ENCODE measurements at places on chromosomes 1 and 21. TPM values are rescaled to one million over a fixed set of nuclear protein-coding genes. Genes with fewer than 3 reads are reported as not detected.

SLC9C2 gene
- polyA plus RNA-seq, result not detected

MPC2 gene
- polyA plus RNA-seq, result 36.2 TPM

PCP4L1 gene
- polyA plus RNA-seq, result 0.04 TPM

NEK2 gene
- polyA plus RNA-seq, result 0.99 TPM

FCRL2 gene
- not detected for polyA plus RNA-seq

KCNA2 gene
- not detected for polyA plus RNA-seq

FAM72B gene
- 1.2 TPM for polyA plus RNA-seq

DNAH14 gene
- polyA plus RNA-seq, result 2.5 TPM

DNA sequence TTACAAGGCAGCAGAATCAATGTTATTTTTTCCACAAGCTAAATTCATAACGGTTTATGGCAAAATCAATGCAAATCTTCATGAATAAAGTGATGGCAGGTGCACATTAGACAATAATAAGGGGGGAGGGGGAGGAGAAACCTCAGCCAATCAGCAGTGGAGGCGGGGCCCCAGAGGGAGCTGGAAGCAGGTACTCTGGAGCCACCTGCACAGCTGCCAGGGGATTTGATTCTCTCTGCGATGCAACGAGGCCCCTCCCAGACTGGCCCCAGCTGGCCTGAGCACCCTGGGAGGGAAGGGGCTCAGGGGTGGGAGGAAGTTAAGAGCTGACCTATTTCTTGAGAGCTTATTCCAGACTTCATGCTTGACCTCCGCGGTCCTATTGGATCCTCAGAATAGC is 127.8 kb upstream of the IGSF21 start:
- DNase-seq, result no peak

DNA sequence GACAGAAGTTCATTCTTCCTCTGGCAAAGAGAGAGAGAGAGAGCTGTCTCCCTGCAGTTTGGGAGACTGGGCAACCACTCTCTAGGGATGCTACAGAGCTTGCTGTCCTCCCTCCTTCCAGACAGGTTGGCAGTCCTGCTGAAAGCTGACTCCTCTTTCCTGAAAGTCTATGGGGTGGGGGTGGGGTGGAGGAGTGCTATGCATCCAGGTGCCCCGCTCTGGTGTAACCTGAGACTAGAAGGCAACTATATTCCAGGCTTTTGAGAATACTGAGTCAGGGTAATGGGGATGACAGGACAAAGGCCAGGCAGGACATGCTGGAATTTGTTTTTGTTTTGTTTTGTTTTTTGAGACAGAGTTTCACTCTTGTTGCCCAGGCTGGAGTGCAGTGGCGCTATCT is 55.4 kb downstream of the OPTC start:
- no peak for DNase-seq

- no peak for DNase-seq
These were observed 1004.2 kb downstream of the TTLL7 start for GRCh38 chr1:82994616-82995263.

GRCh38 chr1:65002508-65003315 is 36.4 kb upstream of the JAK1 start:
- DNase-seq, result peak; percentile 26

DNA sequence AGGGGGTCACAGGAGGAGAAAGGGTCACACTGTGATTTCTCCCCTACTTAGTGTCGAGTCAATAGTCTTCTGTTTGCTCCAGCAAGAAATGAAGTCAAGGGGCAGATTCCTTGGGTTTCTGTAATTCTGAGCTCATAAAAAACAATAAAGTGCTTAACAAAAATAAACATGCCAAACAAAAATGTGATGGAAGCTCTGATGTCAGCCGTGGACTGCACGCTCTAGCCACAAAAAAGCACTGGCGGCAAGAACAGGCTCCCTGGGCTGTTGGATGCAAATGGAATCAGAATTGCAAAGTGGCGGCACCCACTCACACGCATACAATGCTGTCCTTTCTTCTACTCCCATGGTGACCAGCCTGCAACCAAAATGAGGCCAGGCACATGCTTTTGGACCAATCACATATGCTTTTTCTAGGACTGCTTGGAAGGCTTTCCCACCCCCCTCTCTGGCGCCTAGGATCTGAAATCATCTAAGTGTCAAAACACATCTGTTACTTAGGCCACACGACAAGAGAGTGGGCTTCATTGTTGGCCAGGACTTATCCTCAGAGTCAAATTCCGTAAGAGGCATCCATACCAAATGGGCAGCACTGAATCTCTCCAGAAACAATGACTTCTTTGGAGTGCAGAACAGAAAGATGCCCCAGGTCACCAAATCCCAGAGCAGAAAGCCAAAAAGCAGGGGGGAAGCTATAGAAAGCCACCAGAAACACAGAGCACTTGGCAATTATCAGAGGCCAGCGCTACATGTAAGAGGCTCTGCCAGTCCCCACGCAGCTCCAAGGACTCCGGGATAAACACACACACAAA is 9.2 kb downstream of the C1orf198 start:
- no peak for DNase-seq

- no peak for DNase-seq
These were observed 10.2 kb upstream of the BECN2 start for GRCh38 chr1:241947354-241947753.

DNA sequence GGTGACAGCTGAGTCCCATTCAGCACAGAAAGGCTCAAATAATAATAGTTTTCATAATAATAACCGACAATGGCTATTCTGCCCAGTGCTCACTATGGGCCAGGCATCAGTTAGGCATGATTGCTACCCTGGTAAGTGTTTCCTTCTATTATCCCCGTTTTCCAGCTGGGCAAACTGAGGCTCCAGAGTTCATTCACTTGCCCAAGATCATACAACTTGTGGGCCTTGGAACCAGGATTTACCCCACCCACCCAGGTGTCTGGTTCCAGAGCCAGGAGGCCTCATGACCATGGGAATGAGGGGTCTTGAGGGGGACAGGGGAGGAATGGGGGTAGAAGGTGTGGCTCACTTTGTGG is 518 bp downstream of the PLOD1 start:
- no peak for DNase-seq

DNA sequence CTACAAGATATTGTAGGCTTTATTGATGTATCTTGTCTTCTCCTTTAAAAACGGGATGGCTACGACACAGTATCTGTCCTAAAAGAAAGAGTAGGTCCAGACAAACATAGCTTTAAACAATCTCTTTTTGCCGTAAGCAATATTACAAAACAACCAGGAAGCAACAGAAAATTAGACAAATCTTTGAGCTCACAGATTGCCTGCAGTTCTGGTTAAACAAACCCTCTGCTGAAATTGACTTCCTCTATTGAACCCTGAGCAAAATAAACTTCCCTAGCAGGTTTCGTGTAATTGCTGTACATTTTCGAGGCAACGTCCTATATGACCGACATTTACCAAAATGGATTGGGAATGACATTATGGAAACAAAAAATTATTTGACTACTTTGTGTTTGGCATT is 50.6 kb downstream of the CHML start:
- DNase-seq, result no peak

DNA sequence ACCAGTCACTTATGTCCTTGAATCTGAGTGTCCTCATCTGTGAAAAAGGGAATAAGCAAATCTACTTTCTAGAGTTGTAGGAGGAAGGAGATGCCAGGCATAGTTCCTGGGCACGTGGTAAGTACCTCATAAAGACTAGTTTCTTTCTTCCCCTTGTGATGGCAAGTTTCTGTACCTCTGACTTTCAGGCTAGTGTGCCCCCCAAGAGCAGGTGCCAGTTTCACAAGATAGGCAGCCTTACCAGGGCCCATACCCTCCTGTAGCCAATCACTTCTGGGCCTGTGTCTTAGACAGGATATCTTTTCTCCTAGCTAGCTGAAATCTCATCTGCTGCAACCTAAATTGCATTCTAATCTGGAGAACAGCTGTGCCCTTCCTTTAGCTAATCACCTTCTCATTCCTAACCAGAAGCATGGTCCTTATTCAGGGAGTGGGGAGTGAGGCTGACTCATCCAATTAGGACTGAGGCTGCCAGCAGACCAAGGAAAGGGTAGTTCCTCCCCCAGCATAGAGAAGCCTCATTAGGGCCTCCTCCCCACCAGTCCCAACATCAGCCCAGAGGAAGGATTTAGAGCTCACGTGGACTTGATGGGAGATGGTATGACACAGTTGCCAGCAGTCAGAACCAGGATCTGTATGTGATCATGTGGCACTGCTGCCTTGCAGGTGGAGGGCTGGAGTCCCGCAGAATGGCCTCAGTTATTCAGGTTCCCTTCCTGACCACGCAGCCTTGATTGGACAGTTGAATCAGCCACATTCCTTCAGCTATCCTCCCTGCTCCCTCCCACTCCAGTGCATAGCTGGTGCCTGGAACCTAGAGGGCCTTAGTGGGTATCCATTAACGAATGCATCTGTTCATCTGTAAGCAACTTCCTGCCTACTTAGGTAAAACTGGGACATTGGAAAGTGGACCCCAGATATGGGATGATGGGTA is 7.9 kb downstream of the KLHDC8A start:
- no peak for DNase-seq

DNA sequence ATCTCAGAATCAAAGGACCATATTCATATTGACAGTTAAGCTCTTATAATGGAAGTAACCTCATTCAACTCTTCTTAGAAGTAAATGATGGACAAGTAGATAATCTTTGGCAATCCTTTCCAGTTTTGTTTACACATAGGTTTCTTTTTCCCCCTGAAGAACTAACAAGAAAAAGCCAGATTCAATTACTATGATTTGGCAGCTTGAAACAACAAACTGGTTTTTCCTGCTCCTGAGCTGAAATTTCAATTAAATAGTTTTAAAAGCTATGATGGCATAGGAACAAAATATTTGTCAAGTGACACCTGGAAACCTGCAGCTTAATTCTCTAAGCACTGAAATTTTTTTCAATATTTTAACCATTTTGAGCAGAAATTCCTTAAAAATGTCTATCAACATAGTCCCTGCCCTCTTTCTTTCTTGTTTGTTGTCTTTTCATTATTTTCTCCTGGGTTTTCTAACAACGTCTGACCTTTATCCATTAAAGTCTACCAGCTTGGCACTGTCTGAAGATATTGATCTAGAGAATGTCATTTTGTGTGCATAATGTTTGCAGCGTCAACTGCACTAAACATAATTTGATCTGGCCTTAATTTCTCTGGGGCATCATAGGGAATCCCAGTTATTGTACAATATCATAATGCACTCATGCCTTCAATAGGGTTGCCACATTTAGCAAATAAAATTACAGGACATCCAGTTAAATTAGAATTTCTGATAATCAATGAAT is 4.0 kb upstream of the SLC35A3 start:
- no peak for DNase-seq

- no peak for DNase-seq
These were observed 6.4 kb downstream of the PPP2R5A start for GRCh38 chr1:212291505-212292134.

- no peak for DNase-seq
These were observed 28.6 kb downstream of the ZMYND12 start for GRCh38 chr1:42427240-42427639.

DNA sequence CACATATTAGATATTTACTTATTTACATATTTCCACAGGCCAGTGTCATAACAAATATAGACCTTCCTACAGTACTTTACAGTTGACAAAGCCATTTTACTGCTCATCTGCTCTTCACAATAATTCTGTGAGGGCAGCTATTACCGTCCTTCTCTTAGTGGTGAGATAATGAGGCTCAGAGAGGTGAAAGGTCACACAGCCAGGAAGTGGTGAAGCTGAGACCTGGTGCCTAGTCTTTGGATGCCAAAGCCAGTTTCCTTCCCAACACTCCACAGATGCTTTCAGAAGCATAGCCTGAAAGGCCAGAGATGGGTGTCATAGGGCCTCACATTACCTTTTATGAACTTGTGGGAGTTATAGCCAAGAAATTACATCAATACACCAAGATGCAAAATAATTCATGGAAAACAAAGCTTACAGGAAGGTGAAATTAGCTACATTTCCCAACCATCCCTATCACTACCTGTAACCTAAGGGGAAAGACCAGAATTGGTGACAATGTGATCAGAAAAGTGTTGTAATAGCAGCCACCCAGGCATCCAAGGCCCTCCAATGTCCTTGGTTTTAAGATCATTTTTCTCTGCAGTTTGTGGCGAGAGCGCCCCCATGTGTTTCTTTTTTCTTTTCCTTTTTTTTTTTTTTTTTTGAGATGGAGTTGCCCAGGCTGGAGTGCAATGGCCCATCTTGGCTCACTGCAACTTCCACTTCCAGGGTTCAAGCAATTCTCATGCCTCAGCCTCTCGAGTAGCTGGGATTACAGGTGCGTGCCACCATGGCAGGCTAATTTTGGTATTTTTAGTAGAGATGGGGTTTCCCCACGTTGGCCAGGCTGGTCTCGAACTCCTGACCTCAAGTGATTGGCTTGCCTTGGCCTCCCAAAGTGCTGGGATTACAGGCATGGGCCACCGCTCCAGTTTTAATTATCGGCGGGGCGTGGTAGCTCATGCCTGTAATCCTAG is 26.5 kb upstream of the RPL11 start:
- DNase-seq, result no peak

GRCh38 chr1:121519042-121519755 is 334.4 kb downstream of the SRGAP2C start:
- peak; percentile 2 for DNase-seq

- no peak for DNase-seq
These were observed 463.8 kb downstream of the MATN1 start for GRCh38 chr1:30259631-30260030.

GRCh38 chr1:20151906-20152598 is 12.9 kb downstream of the PLA2G2F start:
- no peak for DNase-seq

GRCh38 chr1:5601516-5601915 is 390.7 kb downstream of the NPHP4 start:
- DNase-seq, result no peak

- DNase-seq, result no peak
These were observed 30.9 kb downstream of the MAPKAPK2 start for GRCh38 chr1:206715552-206716158.

DNA sequence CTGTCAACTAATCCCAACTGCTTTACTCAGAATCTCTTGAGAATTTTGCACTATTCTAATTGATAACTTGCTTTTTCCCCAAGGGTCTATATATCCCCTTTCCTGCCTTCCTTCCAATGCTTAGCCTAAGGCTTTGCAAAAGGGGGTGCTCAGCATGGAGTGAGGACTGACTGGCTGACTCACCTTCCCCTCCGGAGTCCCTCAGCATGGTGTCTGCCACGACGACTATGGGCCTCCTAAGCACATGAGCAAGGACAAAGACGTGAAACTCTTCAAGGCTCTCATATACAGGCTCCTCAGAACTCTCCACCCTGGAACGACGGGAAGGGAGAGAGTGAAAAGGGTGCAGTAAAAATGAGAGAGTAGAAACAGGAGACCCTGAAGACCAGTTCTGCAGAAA is 13.2 kb upstream of the MTMR11 start:
- DNase-seq, result no peak

GRCh38 chr1:86258101-86258500 is 101.5 kb upstream of the COL24A1 start:
- DNase-seq, result no peak
